ENCODE measurements at places on chromosomes 5 and 9.

GRCh38 chr5:56006600-56006999 lies 11.8 kb upstream of the IL6ST start:
- no peak for DNase-seq

GRCh38 chr9:37650873-37651768 lies at the start of gene FRMPD1:
TSS of gene FRMPD1 (plus strand) at chr9:37650954. CDS start at chr9:37692642, 41,688 bp downstream.
- DNase-seq = peak; percentile 55

DNA sequence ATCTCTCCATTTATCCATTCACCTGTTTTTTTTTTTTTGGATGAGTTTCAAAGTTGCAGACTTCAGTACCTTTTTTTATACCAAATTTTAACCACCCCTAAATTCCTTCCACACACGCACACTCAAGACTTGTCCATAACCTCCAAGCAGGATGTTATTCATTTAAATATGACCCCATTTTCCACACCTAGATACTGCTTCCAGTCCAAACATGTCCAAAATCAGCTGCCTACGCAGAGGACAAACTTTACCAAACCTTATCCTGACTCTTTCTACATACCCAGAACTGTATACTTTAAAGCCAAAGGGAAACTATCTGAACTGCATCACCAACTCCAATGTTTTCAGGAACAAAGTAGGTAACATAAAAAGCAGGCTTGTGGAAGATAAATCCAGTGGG lies 36.0 kb upstream of the FYB1 start:
- DNase-seq = no peak

GRCh38 chr5:66239034-66239433 lies 94.9 kb downstream of the SREK1 start:
- no peak for DNase-seq

- no peak for DNase-seq
These were observed 55.0 kb downstream of the ZNF618 start for GRCh38 chr9:113931140-113931539.

DNA sequence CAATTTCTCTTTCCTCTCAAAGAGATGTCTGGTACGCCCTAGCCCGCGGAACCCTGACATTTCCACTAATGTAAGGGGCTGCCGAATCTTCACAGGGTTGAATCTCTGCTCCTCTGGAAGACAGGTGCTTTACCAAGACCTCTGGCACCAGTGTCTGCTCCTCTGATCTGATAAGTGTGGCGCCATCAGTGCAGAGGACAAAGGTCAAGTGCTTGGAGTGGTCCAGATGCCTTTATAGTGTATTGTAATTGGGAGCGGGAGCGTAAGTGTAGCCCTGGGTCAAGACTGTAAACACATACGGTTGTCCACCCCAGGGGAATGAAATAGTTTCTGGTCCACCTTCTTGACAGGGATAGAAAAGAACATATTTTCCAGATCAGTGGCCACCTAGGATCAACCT lies 17.7 kb downstream of the ADAMTSL2 start:
- DNase-seq = no peak

- no peak for DNase-seq
These were observed 98.5 kb upstream of the ABCA1 start for GRCh38 chr9:105026451-105026850.

GRCh38 chr9:94931740-94932139 lies 205.2 kb downstream of the AOPEP start:
- DNase-seq = no peak

GRCh38 chr9:78306222-78307076 lies 9.5 kb downstream of the PSAT1 start:
- DNase-seq = no peak

- DNase-seq = no peak
These were observed 1.8 kb downstream of the PLGRKT start for GRCh38 chr9:5435912-5436311.

DNA sequence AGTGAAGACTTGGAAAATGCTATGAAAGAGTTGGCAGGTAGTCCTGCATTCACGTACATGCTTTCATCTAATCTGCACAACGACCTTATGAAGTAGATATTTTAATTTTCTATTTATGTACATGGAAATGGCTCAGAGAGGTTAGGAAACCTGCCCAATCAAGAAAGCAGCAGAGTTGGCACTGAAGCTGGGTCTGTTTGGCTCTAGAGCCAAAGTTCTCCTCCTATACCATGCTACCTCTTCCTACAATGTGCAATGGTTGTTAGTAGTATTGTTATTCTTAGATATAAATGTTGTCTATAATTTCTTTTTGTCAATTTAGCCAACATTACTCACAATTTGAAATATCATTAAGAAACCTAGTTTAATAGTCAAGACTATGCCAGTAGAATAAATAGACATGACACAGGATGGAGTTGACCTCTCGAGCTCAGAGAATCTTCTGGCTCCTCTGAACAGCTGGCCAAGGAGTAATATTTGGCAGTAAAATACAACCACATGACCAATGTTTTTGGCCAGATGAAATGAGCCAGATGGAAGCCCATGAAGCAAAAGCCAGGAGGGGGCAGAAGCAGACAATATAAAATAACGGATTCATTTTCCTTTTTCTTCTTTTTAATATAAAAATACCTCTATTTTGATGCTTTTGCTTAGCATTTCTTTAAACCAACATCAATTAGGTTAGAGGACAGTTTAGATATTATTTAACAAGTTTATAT lies 542.3 kb downstream of the PDE4D start:
- no peak for DNase-seq

DNA sequence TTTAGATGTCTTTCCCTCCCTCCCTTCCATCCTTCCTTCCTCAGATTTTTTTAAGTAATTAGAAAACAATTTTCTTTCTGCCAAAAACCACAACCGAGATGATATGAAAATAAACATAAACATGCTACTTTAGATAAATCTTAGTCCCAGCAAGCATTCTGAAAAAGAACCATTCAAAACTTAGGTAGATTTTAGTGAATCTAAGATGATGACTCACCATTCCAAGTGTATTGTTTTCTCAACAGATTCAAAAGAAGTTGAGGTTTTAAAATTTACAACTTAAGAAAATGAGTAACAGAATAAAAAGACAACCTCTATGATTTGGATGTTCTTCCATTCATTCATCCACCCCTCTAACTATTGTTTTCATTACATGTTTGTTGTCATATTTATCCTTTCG lies 465.1 kb downstream of the PDE4D start:
- DNase-seq = no peak

Measured in activated CD8-positive, alpha-beta memory T cell treated with anti-CD3 and anti-CD28 coated beads, Interleukin-2, amount 50 U/mL, for 4 hours (primary cell).